Substantia nigra (tissue), 51 donors: ENCODE measurements at places on chromosomes 13 and 19.

- DNase-seq, result no peak
These were observed 47.8 kb downstream of the GADD45B start for GRCh38 chr19:2523630-2524311.

DNA sequence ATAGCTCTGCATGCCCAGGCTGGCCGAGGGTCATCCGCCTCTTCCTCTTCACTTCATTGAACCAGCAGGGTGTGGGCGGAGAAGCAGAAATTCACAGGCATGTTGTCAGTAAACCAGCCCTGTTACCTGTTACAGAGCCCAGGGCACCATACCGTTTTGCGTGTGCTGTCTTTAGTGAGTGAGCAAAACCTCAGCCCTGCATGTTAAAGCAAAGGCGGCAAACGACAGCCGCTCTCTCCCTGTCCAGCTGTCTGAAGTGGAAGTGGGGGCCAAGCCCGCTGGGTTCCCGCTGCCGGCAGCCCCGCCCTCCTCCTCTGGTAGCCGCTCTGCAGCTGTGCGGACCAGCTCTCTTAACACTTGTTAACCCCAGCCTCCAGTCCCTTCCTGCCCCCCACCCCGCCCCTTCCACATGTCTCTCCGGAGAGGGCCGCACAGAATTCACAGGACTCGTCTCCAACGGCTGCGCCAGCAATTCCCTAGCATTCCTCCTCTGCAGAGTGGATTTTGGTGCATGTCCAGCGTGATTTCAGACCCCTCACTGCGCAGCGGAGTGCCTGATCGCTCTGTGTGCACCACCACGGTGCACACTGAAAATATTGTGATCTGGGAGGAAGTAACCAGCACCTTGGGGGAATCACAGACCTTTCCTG, 12.7 kb downstream of the KLHL26 start:
- peak; percentile 36 for DNase-seq

DNA sequence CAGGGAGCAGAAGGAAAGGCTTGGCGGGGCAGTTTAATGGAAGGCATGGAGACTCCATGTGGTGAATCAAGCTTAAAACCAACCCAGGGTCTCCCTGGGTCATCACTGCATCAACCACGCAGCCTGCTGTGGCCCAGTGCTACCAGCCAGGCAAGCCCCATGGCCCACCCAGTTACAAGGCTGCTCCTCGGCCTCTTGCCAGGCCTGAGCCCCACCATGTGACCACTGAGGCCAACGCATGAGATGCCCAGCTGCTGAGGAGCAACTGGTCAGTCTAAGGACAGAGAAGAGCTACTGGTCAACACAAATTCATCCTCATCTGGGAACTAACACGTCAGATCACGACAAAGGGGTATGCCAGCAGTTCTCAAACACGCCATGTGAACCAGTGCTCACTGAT, 15.4 kb upstream of the KPTN start:
- no peak for DNase-seq

- no peak for DNase-seq
These were observed 31.7 kb downstream of the BRD4 start for GRCh38 chr19:15300533-15301197.

GRCh38 chr13:31204592-31204991, 4.8 kb downstream of the B3GLCT start:
- DNase-seq, result no peak

DNA sequence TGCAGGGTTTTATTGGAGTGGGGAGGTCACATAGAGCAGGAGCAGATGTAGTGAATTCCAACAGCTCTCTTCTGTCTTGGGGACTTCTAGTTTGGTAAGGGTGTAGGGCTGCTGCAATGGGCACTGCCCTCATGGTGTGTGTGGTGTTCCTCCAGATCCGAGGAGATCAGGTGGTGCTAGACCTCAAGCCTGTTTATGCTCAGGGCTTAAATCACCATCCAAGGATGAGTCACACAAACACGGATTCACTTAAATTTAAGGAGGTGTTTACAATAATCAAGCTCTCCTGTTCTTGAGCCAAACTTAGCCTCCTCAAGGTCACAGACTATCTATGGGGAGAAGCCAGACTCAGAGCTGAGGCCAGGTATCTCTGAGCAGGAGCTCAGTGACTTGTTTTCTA, 23.0 kb downstream of the HS6ST3 start:
- DNase-seq, result no peak

GRCh38 chr13:32114284-32114950, 82.8 kb downstream of the FRY start:
- DNase-seq, result no peak

- no peak for DNase-seq
These were observed 16.5 kb upstream of the CACTIN start for GRCh38 chr19:3642987-3643673.

- DNase-seq, result no peak
These were observed 46.5 kb upstream of the RCBTB2 start for GRCh38 chr13:48579165-48579918.

DNA sequence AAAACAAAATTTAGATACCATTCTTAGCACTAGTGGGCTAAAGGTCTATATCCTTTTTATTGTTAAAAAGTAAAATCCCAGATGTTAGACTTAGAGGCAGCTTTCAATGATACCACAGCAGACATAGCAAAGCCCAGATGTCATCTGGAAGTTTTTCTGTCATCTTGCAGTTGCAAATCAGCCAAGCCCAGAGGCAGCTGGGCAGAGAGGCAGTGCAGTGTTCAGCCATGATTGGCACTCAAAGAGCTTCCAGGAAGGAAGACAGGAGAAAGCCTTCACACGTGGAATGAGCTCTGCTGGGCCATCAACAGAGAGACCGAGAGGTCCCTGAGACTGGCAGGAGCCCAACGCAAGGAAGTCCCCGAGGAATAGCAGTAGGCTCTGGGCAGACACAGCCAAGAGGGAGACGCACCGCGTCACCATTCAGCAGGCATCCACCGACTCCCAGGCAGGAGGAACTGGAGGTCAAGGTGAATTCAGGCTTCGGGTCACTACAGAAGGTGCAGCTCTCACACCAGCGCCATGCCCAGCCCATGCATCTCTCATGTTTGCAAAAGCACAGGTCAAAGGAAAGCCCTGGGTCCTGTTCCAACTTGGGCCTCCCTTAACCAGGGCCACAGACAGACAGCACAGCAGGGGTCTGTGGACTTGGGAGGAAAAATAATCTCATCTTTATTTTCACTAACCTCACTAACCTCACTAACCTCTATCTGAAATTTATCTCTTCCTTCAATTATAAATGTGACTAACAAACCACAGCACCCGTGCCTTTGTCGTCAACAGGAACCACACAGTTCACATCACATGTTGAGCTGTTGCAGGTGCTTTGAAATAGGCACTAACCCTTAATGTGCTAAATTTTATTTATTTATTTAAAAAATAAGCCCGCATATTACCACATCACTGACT, 54.9 kb downstream of the TUBGCP3 start:
- no peak for DNase-seq

GRCh38 chr19:27746691-27747380, 1466.1 kb downstream of the UQCRFS1 start:
- peak; percentile 6 for DNase-seq

GRCh38 chr13:100824366-100824765, 149.8 kb upstream of the TMTC4 start:
- DNase-seq, result no peak

- DNase-seq, result no peak
These were observed 10.6 kb downstream of the ACOD1 start for GRCh38 chr13:76958841-76959432.

DNA sequence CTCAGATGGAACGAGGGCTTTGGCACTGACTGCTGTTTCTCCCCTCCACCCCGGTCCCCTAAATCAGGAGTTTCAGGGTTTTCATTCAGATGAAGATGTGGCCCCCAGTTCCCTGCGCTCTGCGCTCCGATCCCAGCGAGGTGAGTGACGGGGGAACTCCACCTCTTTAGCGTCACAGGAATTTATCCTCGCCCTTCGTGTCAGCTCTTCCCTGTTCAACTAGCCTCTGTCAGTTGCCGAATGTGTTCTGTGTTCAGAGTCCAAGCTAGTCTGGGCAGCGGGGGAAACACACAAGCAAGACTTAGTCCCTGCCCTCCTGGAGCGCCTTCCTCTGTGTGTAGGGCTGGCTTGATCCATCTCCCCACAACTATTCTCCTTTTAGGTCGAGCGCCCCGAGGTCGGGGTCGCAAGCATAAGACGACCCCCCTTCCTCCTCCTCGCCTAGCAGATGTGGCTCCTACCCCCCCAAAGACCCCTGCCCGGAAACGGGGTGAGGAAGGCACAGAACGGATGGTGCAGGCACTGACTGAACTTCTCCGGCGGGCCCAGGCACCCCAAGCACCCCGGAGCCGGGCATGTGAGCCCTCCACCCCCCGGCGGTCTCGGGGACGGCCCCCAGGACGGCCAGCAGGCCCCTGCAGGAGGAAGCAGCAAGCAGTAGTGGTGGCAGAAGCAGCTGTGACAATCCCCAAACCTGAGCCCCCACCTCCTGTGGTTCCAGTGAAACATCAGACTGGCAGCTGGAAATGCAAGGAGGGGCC, 1.8 kb downstream of the KMT2B start:
- no peak for DNase-seq

- DNase-seq, result peak; percentile 25
These were observed 4.2 kb upstream of the ZSCAN4 start for GRCh38 chr19:57664269-57665127.

DNA sequence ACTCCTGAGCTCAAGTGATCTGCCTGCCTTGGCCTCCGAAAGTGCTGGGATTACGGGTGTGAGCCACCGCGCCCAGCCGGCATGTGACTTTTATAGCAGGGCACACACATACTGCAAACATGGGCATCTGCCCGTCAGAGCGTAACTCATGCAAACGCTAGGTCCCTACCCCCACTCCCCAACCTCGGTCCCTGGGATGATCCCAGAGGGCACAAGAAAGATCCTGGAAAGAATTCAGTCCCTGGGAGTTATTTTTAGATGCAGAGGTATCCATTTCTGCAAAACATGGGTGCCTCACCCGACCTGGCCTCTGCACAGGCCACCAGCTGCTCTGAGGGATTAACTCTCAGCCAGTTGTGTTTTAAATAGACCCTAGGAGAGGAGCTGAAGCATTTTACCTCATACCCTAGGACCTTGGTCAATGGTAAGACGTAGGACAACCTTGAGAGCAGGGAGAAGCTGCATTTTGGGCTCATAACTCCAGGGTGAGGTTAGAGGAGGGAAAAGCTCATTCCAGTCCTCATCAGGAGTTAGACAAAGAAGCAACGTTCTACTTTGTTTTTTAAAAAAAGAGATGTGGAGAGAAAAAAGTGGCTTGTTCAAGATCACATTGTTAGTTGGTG, 10.8 kb downstream of the TMEM38A start:
- DNase-seq, result no peak

- DNase-seq, result no peak
These were observed 7.8 kb downstream of the ZNF536 start for GRCh38 chr19:30379841-30380610.

GRCh38 chr13:52652980-52653303, 306 bp downstream of the SUGT1 start:
- DNase-seq, result peak; percentile 57

- DNase-seq, result no peak
These were observed 1444.1 kb downstream of the SLITRK5 start for GRCh38 chr13:89115307-89115706.

- no peak for DNase-seq
These were observed 100.5 kb downstream of the FLT1 start for GRCh38 chr13:28394422-28394821.

- no peak for DNase-seq
These were observed 25.7 kb upstream of the C1QTNF9B start for GRCh38 chr13:23923031-23923430.

- peak; percentile 28 for DNase-seq
These were observed 15.3 kb downstream of the RAB3D start for GRCh38 chr19:11324079-11324661.

DNA sequence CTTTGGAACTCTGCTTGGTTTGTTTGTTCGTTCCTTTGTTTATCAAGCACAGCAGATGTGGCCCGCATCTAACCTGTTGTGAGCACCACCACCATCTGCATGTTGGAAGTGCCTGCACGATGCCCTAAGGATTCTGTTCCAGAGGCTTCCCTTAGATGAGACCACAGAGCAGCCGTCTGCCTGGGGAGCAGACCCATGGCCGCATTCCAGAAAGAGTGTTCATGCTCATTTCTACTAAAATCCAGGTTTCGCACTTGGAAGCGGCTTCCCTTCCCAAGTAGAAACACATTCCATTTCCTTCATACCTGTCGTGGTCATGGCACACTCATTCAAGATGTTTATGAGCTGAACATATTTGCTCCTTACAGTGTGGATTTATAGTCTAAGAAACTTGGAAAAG, 27.2 kb downstream of the COL4A2 start:
- no peak for DNase-seq

GRCh38 chr13:111622051-111622531, 301.6 kb downstream of the TEX29 start:
- DNase-seq, result no peak

- no peak for DNase-seq
These were observed 18.4 kb upstream of the TMEM255B start for GRCh38 chr13:113740661-113741060.

GRCh38 chr19:38252941-38253691, 3.1 kb downstream of the PPP1R14A start:
- DNase-seq, result peak; percentile 92

DNA sequence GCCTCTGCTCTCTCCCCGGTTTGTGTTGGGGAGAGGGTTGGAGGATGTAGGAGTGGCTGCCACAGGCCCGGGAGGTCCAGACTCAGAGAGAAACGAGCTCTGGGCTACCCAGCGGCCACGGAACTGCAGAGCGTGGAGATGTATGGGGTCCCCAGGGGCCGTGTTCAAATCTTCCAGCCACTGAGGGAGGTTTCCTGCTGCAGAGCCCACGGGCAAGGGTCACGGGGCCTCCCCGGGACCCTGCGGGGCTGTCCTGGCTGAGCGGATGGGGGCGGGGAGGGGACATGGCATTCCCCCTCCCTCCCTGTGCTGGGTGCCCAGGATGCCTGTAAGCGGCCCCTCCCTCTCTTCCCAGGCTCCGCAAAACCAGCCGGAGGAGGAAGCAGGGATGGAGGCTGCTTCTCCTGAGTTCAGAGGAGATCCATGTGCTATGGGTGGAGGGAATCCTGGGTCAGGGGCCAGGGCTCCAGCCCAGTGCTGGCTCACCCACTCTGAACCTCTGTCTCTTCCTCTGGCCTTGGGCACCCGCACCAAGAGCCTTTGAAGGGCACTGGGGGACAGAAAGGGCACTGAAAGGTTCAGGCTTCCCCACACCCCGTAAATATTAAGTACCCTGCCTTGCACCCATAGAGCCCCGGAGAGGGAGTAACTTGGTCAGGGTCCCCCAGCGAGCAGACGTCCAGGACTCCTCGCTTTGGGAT, 22.6 kb downstream of the SMIM24 start:
- DNase-seq, result no peak

DNA sequence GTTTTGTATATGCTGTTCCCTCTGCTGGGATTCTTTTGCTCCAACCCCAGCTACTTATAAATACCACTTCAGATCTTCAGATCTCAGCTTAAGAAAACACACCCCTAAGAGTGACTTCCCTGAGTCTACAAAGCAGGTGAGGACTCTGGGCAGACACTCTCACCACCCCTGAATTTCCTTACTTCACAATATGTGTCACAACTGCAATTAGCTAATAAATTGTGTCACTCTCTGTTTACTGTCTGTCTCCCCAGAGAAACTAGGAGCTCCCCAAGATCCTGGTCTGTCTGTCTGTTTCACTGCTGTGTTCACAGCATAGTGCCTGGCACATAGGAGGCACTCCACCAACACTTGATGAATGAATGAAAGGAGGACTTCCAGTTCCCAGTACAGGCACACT, 14.4 kb downstream of the CEBPA start:
- DNase-seq, result no peak
